Esophagus mucosa (tissue), 1 donor: ENCODE measurements at places on chromosomes 4 and X.

GRCh38 chrX:153477901-153478300 lies 7.5 kb upstream of the HAUS7 start:
- ATAC-seq, result no peak

GRCh38 chr4:20253283-20253734 lies 1.6 kb downstream of the SLIT2 start:
- no peak for ATAC-seq

DNA sequence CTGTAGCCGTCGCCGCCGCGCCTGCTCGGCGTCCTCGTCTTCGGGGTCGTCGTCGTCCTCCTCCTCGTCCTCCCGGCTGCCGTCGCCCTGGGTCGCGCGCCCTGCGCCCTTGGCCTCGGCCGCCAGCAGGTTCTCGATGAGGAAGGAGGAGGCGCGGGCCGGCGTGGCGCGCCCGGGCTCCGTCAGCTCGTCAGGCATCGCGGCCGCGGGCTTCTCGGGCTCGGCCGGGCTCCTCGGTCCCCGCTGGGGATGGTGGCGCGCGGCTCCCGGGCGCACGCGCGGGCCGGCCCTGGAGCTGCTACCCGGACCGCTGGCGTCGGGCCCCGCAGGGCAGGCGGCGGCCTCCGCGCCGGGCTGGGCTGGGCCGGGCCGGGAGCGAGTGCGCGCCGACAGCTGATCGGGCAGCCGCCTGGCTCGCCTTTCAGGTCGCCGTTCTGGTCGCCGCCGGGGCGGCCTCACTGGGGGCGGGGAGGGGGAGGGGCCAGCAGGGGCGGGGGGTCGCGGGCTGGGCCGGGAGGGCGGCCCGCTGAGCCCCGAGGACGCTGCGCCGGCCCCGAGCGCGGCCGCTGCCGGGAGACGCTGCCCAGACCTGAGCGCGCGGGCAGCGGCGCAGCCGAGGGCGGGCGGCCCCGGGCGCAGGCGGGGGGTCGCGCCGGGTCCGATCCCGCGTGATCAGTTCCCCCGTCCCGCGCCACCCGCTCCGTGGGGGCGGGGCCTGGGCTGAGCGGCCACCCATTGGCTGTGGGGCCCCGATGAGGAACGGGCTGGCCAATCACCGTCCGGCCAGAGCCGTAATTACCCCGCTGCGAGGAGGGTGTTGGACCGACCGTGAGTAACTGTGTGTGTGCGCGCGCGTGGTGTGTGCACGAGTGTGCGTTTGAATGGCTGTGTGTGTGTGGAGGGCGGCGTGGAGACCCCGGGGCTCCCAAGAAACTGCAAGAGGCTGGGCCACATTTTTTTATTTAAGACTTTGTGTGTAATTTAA lies at the start of gene HMX1:
Gene HMX1, minus strand, starts transcription at position 423 of the 985 bp plus-strand sequence. Its CDS starts 225 bp downstream, at position 198.
- peak; percentile 35 for ATAC-seq

DNA sequence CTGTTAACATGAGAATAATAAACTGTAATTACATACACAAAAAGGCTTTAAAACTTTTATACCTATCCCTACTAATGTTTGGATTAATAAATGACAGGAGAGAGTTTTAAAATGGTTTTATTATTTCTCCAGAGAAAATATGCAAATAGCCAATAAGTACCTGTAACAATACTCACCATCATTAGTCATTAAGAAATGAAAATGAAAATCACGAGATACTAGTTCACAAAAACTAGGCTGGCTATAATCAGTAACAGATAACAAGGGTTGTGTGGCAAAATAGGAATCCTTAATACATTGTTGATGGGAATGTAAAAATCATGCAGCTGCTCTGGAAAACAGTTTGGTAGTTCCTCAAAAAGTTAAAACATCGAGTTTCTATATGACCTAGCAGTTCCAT lies 25.2 kb upstream of the AP1AR start:
- ATAC-seq, result no peak

GRCh38 chr4:98126141-98126540 lies 17.1 kb downstream of the STPG2 start:
- ATAC-seq, result no peak

GRCh38 chr4:8435656-8436121 lies 4.8 kb downstream of the ACOX3 start:
- ATAC-seq, result no peak

GRCh38 chrX:56368962-56369361 lies 136.8 kb downstream of the KLF8 start:
- ATAC-seq, result peak; percentile 80

DNA sequence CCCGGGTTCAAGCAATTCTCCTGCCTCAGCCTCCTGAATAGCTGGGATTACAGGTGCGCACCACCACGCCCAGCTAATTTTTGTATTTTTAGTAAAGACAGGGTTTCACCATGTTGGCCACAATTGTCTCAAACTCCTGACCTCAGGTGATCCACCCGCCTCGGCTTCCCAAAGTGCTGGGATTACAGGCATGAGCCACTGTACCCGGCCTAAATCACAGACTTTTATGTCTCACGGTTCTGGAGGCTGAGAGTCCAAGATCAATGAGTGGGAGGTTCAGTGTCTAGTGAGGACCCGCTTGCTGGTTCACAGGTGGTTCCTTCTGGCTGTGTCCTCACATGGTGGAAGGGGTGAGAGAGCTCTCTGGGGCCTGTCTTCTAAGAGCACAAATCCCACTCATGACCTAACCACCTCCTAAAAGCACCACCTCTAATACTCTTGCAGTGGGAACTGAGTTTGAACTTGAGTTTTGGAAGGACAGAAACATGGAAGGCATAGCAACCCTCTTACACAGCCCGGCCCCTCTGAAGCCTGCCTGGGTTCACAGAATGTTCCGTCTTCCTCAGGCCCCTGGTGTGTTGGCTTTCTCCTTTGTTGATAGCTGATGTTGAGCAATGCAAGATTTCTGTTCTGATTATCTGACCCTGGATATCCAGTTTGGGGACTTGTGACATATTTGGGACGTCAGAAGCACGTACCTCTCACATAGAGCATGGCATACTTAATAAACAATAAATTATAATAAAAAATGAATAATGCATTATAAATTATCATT lies 1.9 kb upstream of the AKAP17A start:
- ATAC-seq, result no peak

GRCh38 chrX:51614353-51615012 lies 4.2 kb downstream of the CENPVL3 start:
- peak; percentile 52 for ATAC-seq

GRCh38 chr4:152258804-152259708 lies 276.8 kb downstream of the FBXW7 start:
- ATAC-seq, result peak; percentile 86

- no peak for ATAC-seq
These were observed 544.5 kb downstream of the PPP4R3C start for GRCh38 chrX:26918631-26919030.

GRCh38 chr4:73770917-73771316 lies 30.5 kb downstream of the CXCL8 start:
- no peak for ATAC-seq

- no peak for ATAC-seq
These were observed 248.9 kb downstream of the BCOR start for GRCh38 chrX:39848900-39849299.

- ATAC-seq, result no peak
These were observed 280.3 kb upstream of the KLF3 start for GRCh38 chr4:38383646-38384121.

GRCh38 chrX:104523858-104524257 lies 42.1 kb upstream of the IL1RAPL2 start:
- ATAC-seq, result no peak

- no peak for ATAC-seq
These were observed 26.8 kb upstream of the SOD3 start for GRCh38 chr4:24768604-24769003.

GRCh38 chr4:54226404-54227255 lies 2.5 kb upstream of the PDGFRA start:
- ATAC-seq, result peak; percentile 28

- no peak for ATAC-seq
These were observed 170.1 kb downstream of the ATP10D start for GRCh38 chr4:47654972-47655693.

DNA sequence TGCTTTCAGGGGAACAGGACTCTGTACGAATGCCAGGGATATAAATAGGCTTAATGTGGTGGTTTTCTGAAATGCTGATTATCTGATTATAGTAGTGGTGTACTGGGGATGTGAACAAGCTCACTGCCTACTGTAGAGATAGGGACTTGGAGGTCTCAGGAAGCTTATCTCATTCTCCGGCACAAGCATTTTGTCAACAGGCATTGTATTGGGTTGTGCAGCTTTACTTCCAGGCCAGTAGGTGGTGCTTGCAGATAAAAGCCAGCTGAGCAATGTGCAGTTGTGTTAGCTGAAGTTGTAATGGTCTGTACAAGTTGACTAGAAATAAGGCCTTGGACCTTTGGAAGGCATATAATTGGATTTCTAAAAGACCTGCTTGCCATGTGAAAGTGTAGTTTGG lies 49.5 kb upstream of the TMLHE start:
- no peak for ATAC-seq

DNA sequence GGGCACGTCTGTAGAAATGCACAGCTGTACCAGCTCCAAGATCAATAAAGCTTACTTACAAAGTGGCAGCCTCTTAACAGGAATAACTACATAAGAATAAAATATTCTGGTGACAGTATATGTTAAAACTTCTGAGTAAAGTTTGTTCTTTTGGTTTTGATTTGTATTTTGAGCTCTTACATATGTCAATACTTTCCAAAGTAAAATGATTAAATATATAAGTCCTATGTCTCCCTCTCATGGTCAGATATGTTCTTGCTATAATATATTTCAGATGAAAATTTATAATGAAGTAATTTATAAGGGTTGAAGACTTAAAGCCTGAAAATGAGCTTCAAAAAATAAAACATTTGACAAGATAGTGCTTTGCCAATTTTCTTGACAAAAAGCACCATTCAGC lies 254.4 kb downstream of the NPFFR2 start:
- no peak for ATAC-seq

GRCh38 chrX:75156531-75156945 lies 455 bp upstream of the ABCB7 start:
- no peak for ATAC-seq

GRCh38 chr4:165059386-165059785 lies 5.7 kb downstream of the TRIM75 start:
- no peak for ATAC-seq

GRCh38 chr4:158605393-158605792 lies 66.3 kb downstream of the C4orf46 start:
- ATAC-seq, result no peak

DNA sequence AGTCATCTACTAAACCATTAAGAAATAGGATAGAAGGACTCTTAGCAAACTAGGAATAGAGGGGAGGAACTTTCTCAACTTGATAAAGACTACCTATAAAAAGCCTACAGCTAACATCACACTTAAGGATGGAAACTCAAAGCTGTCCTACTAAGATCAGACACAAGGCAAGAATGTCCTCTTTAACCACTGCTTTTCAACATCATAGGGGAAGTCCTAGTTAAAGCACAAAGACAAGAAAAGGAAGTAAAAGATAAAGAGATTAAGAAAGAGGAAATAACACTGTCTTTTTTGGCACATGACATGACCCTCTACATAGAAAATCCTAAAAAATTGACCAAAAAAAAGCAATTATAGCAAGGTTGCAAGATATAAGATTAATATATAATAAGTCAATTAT lies 136.6 kb downstream of the FBXW7 start:
- no peak for ATAC-seq

DNA sequence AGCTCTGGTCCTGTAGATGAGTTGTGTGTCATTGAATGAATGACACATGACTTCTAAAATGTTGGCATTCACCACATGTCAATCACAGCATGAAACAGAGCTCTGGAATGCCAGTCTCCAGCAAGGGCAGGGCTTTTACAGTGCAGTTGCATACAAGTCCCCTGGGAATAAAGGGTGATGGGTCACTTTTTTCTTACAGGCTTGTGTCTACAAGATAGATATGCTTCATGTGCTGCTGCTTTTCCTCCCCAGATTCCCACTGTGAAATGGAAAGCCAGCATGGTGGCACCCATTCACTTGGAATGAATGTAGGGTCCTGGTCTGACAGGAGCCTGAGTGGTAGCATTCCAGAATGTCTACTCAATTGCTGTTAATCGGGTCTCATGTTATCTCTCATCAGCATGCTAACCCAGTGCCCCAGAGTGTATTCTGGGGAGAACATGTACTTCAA lies 159.1 kb upstream of the KIT start:
- peak; percentile 87 for ATAC-seq

GRCh38 chr4:56330691-56331090 lies 56.6 kb downstream of the AASDH start:
- no peak for ATAC-seq

GRCh38 chr4:40190019-40190418 lies 6.8 kb upstream of the RHOH start:
- ATAC-seq, result no peak

DNA sequence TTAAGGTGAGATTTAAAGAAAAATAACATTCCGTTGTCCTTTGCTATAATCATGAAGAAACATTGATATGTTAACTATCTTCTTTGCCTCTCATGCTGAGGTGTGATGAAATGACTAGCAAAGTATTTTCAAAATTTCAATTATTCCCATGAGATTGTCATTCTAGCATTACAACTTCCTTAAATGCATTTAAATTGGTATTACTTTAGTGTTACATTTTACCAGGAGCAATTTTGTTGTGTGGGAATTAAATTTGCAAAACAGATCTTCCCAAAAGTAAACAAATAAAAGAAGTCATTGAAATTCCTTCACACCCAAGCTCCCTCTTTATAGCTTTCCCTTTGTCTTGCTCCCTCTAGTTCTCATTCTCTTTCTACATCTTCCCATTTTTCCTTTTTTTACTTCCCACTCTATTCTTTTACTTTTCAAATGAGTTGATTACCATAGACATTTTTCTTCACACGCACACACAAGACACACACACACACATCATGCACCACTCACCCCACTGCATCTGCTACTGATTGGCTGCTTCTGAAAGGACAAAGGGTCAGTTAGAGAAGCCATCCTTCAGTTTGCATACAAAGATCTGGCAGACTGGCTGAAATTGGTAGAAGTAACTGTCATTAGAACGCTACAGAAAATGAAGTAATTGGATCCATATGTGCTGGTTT lies 10.0 kb upstream of the APELA start:
- ATAC-seq, result no peak

DNA sequence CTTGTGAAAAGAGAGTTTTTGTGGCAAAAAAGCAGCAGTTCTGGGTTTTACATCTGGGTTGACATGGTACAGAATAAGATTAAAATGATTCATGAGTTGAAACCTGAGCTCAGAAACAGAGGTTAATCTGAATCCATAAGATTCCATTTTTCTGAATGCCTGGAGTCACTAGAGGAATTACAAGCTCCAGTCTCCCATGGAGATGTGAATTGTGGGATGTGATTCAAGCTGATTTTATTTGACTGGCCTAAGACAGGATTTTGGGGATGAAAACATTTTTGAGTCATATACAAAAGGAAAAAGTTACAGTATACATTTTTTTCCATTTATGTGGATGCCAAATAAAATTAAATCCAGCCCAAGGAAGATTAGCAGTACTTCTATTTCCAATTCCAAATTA lies 161.1 kb downstream of the RBM46 start:
- no peak for ATAC-seq

- peak; percentile 92 for ATAC-seq
These were observed at the start of gene GNL3L for GRCh38 chrX:54529552-54530356. TSS of gene GNL3L (plus strand) at chrX:54530219. CDS start at chrX:54532567, 2,348 bp downstream.

GRCh38 chr4:74316397-74316796 lies 8.1 kb downstream of the EPGN start:
- peak; percentile 68 for ATAC-seq
